ENCODE measurements at places on chromosomes 13 and 19. TPM values are rescaled to one million over a fixed set of nuclear protein-coding genes. Genes with fewer than 3 reads are reported as not detected.

TDRD12 gene
- total RNA-seq: 0.22 TPM

LIM2 gene
- total RNA-seq: not detected

FXYD7 gene
- total RNA-seq: 0.71 TPM

MBD3L2B gene
- total RNA-seq: not detected

ZIM2 gene
- total RNA-seq: 4.6 TPM

SYNE4 gene
- total RNA-seq: 0.18 TPM

SBK2 gene
- 0.89 TPM for total RNA-seq

INAFM1 gene
- total RNA-seq: 6.1 TPM

Data from muscle of leg (tissue), 16 donors.